ENCODE measurements at places on chromosomes 2 and 18. TPM values are rescaled to one million over a fixed set of nuclear protein-coding genes. Genes with fewer than 3 reads are reported as not detected.
A peak's percentile ranks its signal among the peaks of the same experiment; 100 is the strongest.

DNA sequence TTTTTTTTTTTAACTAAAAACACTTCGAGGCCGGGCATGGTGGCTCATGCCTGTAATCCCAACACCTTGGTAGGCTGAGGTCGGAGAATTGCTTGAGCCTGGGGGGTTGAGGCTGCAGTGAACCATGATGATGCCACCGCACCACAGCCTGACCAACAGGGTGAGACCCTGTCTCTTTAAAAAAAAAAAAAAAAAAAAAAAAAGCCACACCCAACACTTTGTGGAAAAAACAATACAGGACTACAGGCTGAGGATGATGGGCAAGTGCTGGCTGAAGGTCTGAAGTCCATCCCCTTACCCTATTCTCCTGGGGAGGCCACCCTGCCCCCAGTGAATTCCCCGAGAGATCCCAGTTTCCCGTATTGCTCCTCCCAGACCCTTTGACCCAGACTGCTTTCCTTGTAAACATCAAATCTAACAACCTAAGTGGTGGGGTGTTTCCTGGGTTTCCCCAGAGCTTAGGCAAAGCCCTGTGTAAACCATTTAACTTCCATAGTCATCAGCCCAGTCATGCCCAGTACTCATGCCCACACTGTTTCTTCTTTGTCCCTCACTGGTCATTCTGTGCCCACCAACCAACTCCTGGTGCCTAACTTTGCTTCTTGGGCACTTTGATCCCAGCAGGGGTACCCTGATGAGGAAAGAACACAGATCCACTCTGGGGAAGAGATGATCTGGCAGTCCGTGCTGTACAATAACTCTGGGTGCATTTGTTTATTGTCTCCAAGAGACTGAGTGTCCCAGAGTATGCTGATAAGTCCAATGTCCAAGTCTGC, 5.8 kb upstream of the TMEM37 start:
- DNase-seq, result no peak
- H3K27me3 ChIP-seq, result peaks cover 6% of the 10 kb centered on the region
- H3K36me3 ChIP-seq, result no peaks in the 10 kb centered on the region
- no peaks in the 10 kb centered on the region for H3K4me1 ChIP-seq

GRCh38 chr2:129918604-129919003, 60.9 kb upstream of the RAB6C start:
- H3K4me3 ChIP-seq, result no peak overlapping the region
- no peaks in the 10 kb centered on the region for H3K4me1 ChIP-seq
- no peaks in the 10 kb centered on the region for H3K36me3 ChIP-seq
- DNase-seq, result no peak
- peaks cover 12% of the 10 kb centered on the region for H3K27me3 ChIP-seq
- H3K27ac ChIP-seq, result no peak overlapping the region

The SPDYA gene
- not detected for total RNA-seq

GRCh38 chr2:24613154-24613814, 122.2 kb downstream of the NCOA1 start:
- H3K27me3 ChIP-seq, result no peaks in the 10 kb centered on the region
- DNase-seq, result peak; percentile 77
- no peaks in the 10 kb centered on the region for H3K36me3 ChIP-seq
- no peaks in the 10 kb centered on the region for H3K4me1 ChIP-seq
- no peak overlapping the region for H3K4me3 ChIP-seq

The LBX2 gene
- 0.38 TPM for total RNA-seq

The TMEM37 gene
- not detected for total RNA-seq

The CKAP2L gene
- 6.6 TPM for total RNA-seq

- no peaks in the 10 kb centered on the region for H3K36me3 ChIP-seq
- H3K4me1 ChIP-seq, result peaks cover 5% of the 10 kb centered on the region
- peak; percentile 58 for DNase-seq
- H3K4me3 ChIP-seq, result peak overlapping the region; percentile 56
Measured at GRCh38 chr2:63055226-63056106, 4.8 kb downstream of the OTX1 start.

The CFAP221 gene
- total RNA-seq, result not detected

- no peaks in the 10 kb centered on the region for H3K27me3 ChIP-seq
- peaks cover 17% of the 10 kb centered on the region for H3K4me1 ChIP-seq
- no peak for DNase-seq
- H3K27ac ChIP-seq, result no peak overlapping the region
Measured at GRCh38 chr2:112683550-112684414, 37.0 kb upstream of the NT5DC4 start.

All from GM23248 (cell line).